Progenitor cell of endocrine pancreas (in vitro differentiated cells): ENCODE measurements at places on chromosomes 3 and 15. TPM values are rescaled to one million over a fixed set of nuclear protein-coding genes. Genes with fewer than 3 reads are reported as not detected.

GRCh38 chr3:50603261-50604109 lies 8.1 kb downstream of the CISH start:
- peak overlapping the region; percentile 99 for H3K27ac ChIP-seq
- H3K27me3 ChIP-seq: no peaks in the 10 kb centered on the region
- H3K4me1 ChIP-seq: peaks cover 31% of the 10 kb centered on the region
- DNase-seq: no peak
- peaks cover 3% of the 10 kb centered on the region for H3K36me3 ChIP-seq
- no peak overlapping the region for H3K4me3 ChIP-seq

GRCh38 chr3:67311440-67311839 lies 313.3 kb downstream of the KBTBD8 start:
- no peak for DNase-seq
- H3K4me3 ChIP-seq: no peak overlapping the region
- H3K36me3 ChIP-seq: no peaks in the 10 kb centered on the region
- no peaks in the 10 kb centered on the region for H3K27me3 ChIP-seq

DNA sequence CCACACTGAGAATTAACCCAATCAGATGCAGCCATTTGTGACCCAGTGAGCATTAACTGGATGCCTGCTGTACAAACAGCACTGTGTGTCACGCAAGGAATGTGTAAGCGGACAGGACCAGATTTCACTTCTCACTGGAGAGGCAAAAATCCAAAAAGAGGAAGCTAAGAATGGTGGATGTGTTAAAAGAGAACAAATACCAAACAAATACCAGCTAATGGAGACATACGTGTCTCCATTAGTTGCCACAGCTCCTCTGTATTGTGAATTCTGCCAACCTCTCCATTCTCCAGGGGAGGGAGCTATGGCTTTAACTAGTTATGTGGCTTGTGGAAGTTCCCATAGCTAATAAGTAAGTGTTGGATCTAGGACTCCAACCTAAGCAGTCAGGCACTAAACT lies 2.6 kb downstream of the LTF start:
- H3K27ac ChIP-seq: peak overlapping the region; percentile 37
- DNase-seq: no peak
- no peak overlapping the region for H3K4me3 ChIP-seq
- H3K36me3 ChIP-seq: no peaks in the 10 kb centered on the region
- no peaks in the 10 kb centered on the region for H3K4me1 ChIP-seq
- peaks cover 36% of the 10 kb centered on the region for H3K27me3 ChIP-seq

GOLGA6C gene
- total RNA-seq: not detected in 2 replicates

DNA sequence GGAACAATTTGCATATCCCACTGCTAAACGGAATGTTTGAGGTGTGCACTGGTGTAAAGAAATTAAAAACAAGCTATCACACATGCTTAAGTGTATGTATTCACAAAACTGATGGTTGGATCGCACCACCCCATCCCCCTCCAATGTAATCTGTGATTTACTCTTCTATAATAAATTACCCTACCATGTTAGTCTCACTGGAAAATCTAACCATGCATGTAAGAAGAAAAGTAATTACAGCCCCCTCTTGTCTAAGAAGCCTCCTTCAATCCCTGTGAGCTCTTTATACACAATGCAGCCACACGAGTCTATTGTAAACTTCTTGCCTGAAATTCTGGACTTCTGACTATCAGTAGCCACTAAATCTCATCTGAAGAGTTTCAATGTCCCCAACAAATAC lies 173.6 kb downstream of the ZBTB20 start:
- no peak for DNase-seq
- H3K36me3 ChIP-seq: no peaks in the 10 kb centered on the region
- no peak overlapping the region for H3K4me3 ChIP-seq
- H3K27me3 ChIP-seq: no peaks in the 10 kb centered on the region

- DNase-seq: no peak
- H3K4me3 ChIP-seq: no peak overlapping the region
- no peaks in the 10 kb centered on the region for H3K4me1 ChIP-seq
- H3K27ac ChIP-seq: no peak overlapping the region
- H3K36me3 ChIP-seq: peaks cover 70% of the 10 kb centered on the region
- H3K27me3 ChIP-seq: no peaks in the 10 kb centered on the region
These were observed 43.3 kb downstream of the UBXN7 start for GRCh38 chr3:196388956-196389355.

DNA sequence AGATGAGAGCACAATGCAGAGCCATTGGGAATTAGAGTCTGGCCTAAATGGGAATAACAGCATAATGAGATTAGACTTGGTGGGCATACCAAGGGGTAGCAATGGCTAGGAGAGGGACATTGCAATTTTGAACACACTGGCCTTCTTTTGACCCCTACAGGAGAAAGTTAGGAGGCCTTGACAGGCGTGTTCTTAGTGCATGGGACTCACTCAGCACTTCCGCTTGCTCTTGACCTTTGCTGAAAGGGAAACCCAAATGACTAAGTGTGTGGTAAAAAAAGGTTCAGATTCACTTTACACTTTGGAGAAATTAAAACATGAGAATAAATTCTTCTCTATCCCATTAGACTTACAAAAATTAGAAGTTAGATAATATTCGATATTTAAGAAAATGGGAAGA lies 317.4 kb downstream of the DIPK2A start:
- DNase-seq: no peak
- H3K4me3 ChIP-seq: no peak overlapping the region
- no peaks in the 10 kb centered on the region for H3K36me3 ChIP-seq
- H3K27me3 ChIP-seq: no peaks in the 10 kb centered on the region
- peaks cover 3% of the 10 kb centered on the region for H3K4me1 ChIP-seq

DNA sequence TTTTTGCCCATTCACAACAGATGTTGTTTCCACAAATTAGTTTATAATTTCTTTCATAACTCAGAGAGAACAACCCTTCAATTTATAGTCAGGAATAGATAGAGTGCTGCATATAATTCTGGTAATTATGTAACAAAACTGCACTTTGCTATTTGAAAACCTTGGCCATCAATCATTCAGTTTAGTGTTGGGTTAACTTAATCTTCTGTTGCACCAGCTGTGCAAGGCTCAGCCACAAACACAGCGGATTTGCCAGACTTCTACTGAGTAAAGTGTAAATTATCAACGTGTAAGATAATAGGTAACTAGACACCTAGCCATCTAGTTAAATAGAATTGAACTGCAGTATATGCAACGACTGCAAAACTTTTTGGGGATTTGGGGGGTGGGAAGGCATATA lies 1064.3 kb upstream of the EPHA6 start:
- no peak overlapping the region for H3K4me3 ChIP-seq
- no peak for DNase-seq
- H3K27me3 ChIP-seq: no peaks in the 10 kb centered on the region
